ENCODE measurements at places on chromosomes 1 and 21.
A peak's percentile ranks its signal among the peaks of the same experiment; 100 is the strongest.

GRCh38 chr1:171898941-171899340 is 57.6 kb downstream of the DNM3 start:
- DNase-seq: no peak

GRCh38 chr1:35554266-35555211 is 2.7 kb downstream of the KIAA0319L start:
- no peak for DNase-seq

- DNase-seq: no peak
Observed at GRCh38 chr1:167943541-167943940, 6.7 kb upstream of the MPC2 start.

DNA sequence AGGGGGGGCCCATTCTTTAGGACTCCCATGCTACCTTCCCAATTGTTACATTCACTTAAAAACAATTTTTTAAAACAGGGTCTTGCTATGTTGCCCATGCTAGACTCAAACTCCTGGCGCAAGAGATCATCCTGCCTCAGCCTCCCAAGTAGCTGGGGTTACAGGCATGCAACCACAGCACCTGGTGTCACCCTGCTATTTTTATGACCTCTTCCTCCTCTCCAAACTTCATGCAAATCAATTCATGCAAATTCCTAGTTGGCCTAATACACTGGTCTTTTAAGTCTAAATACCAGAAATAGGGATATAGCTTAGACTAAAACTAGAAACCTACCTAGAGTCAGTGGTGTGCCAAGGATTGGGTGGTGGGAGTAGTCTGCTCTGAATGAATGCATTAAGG is 30.1 kb downstream of the CDKN2C start:
- no peak for DNase-seq

DNA sequence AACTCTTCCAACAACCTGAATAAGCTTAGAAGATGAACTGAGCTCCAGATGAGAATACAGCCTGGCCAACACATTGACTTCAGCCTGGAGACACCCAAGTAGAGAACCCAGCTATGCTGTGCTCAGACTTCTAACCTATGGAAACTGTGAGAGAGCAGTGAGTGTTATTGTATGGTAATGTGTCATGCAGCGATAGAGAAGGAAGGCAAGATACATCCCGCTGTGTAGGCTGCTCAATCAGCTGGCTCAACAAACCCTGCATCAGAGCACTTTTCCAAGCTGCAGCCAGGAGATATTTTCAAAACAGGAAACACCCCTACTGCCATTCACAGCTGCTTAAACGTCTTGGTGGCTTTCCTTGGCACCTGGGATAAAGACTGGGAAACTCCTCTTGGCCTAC is 321.3 kb downstream of the SIPA1L2 start:
- no peak for DNase-seq

DNA sequence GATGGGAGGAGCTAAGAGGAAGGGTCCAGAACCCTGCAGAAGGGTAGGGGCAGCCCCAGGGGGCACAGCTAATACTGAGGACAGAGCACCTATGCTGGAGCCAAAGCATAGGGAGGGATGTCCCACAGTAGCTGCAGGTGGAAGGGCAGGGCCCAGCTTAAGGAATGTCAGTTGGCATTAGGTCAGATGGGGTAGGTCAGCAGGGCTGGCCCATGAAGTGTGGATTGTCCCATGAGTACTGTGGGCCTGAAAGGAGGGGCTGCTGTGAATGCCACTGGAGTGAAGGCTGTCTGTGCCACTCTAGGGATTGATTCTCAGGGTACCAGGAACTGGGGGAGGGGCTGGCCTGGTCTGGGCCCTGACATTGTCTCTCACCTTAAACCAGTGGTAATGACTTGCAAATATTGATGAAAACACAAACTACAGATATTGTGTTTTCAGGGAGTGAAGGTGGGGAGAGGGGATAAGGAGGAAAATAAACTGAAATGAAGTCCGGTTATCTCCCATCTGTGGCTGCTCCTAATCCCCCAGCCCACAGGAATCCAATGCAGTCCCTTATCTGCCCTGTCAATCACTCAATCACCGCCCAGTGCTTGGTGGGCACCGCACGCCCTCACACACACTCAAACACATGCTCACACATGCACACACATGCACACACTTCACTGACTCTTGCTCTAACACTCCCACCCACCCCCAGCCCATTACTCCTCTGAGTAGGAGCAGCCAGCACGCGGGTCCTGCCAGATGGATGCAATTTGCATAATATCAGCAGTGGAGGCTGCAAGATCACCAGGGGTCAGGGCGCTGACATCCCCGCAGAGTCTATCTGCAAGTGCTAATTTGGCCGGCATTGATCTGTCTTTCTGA is 27.8 kb downstream of the DMAP1 start:
- DNase-seq: no peak

- DNase-seq: no peak
Observed at GRCh38 chr1:197481101-197481500, 213.0 kb downstream of the CRB1 start.

DNA sequence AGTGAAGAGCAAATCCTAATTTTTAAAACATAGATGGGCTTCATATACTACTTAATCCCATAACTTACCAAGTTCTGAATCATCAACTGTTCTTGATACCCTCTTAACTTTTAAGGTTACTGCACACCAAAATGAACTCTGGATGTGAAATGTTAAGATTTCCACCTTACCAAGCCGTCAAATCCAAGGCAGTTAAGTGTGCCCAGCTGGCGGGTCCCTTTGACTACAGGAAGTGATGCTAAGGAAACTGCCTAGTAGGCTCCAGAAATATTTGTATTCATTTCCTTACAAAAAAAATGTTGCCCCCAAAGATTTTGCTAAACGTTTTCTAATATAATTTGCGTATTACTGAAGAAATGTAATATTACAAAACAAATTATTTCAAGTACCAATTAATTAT is 10.7 kb downstream of the NRIP1 start:
- no peak for DNase-seq

- no peak for DNase-seq
Observed at GRCh38 chr1:152533327-152533938, 19.2 kb downstream of the CRCT1 start.

DNA sequence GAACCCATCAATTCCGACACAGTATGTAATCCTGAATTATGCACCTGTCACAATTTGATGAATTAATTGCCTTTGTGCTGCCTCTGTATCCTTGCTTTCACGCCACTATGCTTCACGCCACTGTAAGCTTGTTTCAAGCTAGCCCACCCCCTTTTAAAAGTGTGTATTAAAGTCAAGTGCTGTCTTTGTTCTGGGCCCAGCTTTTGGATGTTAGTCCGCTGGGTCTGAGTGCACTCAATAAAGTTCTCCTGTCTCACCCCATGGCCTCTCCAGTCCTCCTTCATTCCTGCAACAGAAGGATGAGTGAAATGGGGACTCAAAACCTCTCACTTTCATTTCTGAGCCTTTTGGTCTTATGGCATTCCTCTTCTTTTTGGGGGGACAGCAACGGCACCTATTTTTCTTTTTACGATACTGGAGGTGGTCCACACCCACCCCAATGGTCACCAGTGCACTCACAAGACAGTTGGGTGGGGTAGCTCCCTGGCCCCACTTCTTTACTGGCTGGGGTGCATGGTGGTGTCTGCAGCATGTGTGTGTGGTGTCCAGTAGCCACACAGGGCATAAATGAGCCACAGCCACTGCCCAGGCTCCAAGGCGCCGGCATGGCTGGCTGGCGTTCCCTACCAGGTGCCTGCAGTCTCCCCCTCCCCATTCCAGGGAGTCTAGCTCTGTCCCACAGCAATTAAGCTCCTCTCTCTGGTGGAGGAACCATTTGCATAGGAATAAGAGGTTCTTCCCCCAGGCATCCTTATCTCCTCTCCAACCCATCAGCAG is 1.8 kb downstream of the THEM4 start:
- no peak for DNase-seq

GRCh38 chr1:15799004-15799867 is 8.2 kb downstream of the UQCRHL start:
- no peak for DNase-seq

DNA sequence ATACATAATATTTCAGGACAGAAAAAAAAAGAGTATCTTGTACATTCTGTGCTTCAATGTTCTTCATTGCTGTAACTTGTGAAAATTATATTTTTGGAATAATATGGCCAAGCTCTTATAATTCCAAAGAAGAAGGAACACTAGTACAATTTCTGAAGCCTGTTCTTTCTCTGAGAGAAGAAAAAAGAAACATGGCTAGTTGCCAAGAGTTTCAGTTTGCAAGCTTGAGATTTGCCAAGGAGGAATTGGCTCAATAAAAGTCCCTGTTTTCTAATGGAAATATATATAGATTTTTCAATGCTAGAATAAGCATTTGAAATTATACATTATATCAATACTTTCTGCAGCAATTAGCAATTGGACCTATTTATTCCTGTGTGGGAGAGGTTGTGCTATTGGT is 285.2 kb upstream of the NEGR1 start:
- no peak for DNase-seq

DNA sequence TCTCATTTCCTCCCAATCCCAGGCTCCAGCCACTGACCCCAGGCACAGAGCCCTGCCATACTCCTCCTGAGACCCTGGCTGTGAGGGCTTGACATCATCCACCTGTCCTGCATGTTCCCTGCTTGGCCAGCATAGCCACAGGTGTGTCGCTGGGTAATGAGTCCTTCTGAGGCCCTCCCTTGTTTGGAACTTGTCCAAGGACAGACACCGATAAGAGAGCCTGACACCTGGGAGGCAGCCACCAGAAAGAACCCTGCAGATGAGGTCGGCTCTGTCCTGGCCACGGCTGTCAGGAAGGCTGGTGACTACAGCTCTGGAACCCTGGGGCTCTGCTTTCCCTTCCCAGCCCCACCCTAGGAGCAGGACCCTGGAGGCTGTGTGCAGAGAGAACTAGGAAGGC is 34.6 kb downstream of the TMEM63A start:
- DNase-seq: no peak

- no peak for DNase-seq
Observed at GRCh38 chr1:94611681-94612475, 70.3 kb upstream of the F3 start.

DNA sequence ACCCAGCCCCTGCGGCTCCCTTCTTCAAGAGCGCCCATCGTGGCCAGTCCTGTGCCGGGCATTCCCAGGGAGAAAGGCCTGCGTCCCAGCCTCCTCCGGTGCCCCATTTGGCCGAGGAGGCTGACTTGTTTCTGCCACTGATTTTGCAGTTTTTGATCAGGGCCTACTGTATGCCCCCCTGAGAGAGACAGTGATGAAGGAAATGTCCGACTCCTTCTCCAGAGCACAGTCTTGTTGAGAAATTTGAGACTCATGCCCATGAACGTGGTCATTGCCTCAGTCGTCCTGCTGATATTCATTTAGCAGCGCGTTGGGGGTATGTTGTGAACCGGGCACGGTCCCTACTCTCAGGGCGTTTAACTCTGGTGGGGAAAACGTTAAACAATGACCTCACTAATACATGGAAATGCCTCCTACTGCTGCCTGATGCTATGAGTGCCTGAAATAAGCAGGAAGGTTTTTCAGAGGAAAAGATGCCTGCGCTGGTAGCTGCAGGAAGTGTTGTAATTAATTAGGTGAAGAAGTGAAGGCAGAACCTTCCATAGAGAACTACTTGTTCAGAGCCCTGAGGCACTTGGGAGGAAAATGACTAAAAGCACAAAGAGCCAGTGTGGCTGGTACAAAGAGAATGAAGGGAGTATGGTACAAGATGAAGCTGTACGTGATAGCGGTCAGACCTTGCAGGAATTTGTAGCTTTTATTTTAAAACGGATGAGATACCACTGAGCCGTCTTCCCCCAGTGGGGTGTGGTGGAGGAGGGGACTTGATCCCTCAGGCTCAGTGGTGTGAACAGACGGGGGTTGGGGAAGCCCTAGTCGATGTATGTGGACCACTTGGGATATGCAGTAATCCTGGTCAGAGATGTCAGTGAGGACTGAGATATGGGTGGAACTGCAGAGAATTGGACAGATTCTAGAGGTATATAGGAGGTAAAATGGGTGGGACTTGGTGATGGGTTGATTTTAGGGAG is 730 bp downstream of the ZCCHC17 start:
- DNase-seq: no peak

DNA sequence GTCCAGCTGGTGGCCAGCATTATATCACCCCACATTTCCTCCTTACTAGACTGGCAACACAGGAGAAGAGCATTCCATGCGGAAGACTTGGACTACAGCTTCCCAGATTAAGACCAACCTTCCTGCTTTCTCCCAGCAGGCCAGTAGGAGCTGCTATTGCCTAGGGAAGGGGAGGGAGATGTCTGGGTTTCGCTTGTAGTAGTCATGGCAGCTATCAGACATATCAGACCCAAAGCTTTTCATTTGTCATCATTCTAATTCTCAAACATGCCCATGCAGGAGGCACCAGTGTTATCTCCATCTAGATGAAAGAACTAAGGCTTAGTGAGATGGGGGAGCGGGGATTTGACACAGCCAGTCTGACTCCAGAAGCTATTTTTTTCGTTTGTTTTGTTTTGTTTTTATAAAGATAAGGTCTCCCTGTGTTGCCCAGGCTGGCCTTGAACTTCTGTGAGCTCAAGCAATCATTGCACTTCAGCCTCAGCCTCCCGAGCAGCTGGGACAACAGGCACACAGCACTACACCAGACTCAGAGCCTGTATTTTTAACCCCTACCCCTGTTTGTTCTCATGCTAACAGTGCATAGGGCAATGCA is 4.5 kb downstream of the PLA2G2A start:
- peak; percentile 28 for DNase-seq

DNA sequence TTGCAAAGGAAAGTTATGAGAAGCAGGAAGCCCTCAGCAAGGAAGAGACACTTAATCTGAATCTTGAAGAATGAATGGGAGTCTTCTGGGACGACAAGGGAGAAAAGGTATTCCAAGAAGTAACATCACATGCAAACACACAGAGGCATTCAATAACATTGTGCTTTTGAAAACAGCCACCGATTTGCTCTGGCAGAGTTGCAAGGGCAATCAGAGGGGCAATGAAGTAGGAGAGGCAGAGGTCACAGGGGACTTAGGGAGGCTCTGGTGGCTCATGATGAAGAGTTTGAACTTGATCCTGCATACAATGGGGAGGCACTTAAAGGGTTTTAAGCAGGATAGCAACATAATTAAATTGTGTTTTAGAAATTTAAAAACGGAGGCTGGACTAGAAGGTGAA is 107.7 kb downstream of the DDX20 start:
- no peak for DNase-seq
